Foreskin fibroblast (primary cell): ENCODE measurements at places on chromosomes 7 and 10.
A peak's percentile ranks its signal among the peaks of the same experiment; 100 is the strongest.

- no peak for DNase-seq
Observed at GRCh38 chr7:131074043-131074442, 253.6 kb upstream of the MKLN1 start.

GRCh38 chr7:27191161-27191731 is 6.2 kb upstream of the HOXA11 start:
- peak; percentile 62 for DNase-seq

- no peak for DNase-seq
Observed at GRCh38 chr7:26375726-26376174, 84.1 kb downstream of the SNX10 start.

- DNase-seq = no peak
Observed at GRCh38 chr10:119466655-119467054, 75.9 kb downstream of the RGS10 start.

DNA sequence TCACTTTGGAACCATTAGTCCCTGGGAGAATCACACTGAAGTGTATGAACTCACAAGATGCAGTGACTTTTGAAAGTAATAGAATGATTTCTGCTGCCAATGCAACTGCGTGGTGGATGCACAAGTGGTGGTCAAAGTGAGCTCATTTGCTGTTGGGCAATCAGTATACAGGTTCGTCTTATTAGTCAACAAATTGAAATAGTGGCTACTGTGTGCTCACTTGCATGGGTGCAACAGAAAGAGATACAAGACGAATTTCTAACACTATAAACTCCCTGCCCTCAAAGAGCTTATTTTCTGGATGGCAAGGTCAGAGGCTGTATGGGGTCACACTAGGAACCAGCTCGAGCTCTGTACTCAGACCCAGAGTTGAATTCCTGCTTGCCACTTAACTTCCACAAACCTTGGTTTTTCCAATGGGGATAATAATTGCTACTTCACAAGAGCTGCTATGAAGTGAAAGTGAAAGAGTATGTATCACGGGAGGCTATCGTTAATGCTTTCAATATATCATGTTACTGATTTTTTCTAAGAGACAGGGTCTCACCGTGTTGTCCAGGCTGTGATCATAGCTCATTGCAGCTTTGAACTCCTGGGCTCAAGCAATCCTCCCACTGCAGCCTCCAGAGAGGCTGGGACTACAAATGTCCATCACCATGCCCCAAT is 8.3 kb upstream of the BCL7B start:
- DNase-seq = no peak

GRCh38 chr7:71409550-71410157 is 277.7 kb downstream of the GALNT17 start:
- DNase-seq = no peak

DNA sequence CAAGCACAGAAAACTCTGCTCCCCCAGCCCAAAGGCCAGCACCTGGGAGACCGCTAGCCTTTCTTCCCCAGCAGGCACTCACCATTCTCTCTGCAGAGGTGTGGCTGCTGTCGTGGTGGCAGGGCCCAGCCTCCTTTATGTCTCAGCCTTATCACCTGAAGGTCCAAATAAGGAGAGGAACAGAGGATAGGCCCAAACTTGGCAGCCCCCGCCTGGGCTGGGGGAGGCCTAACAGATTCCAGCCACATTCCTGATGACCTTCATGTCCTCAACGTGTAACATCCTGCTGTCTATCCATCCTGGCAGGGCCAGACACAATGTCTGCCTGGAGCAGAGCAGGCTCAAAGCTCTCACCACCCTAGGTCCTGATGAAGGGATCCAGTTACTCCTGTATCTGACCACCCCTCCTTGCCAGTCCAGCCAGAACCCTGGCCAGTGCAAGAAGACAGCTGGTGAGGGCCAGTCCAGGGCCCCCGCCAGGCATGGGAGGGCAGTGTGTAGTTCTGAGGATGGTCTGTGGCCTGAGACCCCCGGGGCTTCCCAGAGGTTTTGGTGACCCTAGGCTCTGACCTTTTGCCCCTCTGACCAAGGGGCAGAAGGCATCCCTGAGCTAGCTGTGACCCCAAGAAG is at the start of gene MYL7:
MYL7 (minus strand) TSS at position 112 of the 630 bp plus-strand sequence; CDS start at position 85, 27 bp downstream.
- no peak for DNase-seq

DNA sequence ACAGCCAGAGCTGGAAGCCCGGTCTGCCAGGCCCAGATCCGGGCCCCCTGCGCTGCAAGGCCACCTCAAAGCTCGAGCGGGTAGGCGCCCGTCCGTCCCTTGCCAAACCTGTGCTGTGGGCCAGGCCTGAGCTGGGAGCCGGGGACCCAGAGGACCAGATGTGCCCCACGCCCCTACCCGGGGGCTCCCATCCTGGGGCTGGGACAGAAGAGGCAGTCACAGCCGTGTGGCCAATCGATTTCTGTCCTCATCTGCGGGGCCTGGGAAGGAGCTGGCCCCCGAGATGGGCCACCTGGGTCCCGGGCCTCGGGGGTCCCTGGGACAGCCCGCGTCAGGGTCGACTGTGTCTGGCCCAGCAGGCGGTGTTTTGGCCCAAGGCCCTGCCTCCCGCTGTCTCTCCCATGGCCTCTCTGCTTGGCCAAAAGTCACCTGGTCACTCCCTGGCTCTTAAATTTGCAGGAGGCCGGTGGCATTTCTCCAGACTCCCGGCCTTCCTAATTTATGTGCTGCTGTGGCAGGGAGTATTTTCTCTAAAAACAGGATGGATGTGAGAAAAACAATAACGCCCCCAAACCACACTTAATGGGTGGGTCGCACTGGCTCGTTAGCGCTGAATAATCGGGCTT is 63.8 kb downstream of the UNCX start:
- no peak for DNase-seq

DNA sequence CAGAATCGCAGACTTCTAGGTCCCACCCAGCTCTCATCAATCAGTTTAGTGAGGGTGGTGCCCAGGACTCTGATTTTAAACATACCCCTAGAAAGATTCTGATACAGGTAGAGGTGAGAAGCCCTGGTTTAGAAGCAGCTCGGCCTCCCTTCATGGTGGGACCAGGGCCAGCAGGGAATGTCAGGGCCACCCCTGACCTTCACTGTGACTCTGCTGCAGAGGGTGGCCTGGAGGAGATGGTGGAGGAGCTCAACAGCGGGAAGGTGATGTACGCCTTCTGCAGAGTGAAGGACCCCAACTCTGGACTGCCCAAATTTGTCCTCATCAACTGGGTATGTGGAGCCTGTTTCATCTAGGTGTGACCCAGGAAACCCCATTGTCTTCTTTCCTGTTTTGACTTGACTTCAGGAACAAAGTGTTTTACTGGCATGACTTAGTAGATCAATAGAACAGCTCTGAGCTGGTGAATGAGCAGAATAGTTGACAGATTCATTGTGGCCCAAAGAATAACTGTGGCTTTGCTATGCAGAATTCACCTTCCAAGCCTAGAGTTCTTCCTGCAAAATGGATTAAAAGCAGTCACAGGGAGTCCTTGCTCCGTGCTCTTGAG is 7.2 kb downstream of the DBNL start:
- DNase-seq = no peak

DNA sequence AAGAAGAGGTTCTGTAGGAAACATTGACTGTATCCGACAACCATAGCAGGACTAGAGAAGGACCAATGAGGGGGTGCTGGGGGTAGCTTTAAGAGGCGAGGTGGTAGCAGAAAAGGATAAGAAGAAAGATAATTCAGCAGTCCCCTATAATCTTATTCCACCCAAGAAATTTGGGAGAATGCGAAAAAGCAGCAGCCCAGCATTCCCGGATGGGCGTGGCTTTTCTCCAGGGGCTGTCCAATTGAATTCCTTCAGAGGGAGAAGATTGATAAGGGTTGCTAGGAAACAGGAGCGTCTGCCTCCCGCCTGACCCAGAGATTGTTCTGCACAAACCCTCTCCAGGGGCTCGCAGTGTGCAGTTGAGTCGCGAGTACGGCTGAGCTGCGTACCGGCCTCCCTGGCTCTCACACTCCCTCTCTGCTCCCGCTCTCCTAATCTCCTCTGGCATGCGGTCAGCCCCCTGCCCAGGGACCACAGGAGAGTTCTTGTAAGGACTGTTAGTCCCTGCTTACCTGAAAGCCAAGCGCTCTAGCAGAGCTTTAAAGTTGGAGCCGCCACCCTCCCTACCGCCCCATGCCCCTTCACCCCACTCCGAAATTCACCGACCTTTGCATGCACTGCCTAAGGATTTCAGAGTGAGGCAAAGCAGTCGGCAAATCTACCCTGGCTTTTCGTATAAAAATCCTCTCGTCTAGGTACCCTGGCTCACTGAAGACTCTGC is at the start of gene GRM3:
GRM3 (plus strand) TSS at position 349 of the 721 bp plus-strand sequence. CDS start 121,237 bp downstream, outside the sequence.
- no peak for DNase-seq

DNA sequence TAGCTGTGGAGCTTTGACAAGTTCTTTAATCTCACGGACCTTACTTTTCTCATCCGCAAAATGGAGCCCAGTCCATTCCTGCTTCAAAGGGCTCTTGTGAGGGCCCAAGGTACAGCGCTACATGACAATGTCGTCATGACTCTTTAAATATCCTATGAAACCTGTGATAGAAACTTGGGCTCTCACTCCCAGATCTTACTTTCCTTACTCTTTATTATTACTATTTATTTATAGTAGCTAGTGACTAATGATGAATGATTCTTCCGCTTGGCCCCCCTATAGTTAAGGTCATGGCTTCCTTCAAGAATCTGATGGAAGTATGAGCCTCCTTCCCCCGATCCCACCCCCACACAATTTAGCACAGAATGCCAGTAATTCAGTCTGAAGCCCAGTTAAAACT is 41.9 kb downstream of the RBM20 start:
- no peak for DNase-seq

DNA sequence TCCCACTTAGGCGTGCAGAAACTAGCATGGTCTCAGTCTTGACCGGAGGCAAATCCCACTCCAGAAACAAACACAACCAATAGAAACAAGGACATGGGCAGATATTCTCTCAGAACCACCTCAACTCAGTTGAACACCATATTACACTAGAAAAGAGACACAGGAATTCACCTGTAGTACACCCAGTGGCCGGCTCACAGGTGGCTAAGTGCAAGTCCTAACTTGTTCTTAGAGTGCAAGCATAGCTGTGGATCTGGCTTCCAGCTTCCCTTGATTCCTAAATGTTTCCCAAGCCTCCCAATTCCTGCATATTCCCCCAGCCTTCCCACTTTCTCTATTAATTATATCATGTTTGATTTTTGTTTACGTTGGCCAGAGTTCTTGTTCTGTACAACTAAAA is 164.4 kb downstream of the TPK1 start:
- no peak for DNase-seq

DNA sequence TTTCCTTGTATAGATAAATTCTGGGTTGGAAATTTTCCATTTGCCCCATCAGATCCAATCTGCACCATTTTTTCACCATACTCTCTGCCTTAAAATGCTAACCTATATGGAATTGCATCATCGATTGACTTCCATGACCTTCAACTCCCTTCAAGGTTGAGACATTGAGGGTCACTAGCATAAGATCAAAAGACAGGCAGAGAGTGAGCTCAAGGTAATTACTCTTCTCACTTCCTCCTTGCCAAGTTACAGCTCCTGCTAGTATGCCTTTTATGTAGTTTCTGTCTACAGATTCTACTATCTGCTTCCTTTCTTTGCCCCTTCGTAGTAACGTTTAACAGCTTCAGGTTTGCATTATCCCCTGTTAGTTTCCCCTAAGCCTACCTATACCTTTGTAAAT is 1127.7 kb upstream of the LRRTM3 start:
- no peak for DNase-seq

DNA sequence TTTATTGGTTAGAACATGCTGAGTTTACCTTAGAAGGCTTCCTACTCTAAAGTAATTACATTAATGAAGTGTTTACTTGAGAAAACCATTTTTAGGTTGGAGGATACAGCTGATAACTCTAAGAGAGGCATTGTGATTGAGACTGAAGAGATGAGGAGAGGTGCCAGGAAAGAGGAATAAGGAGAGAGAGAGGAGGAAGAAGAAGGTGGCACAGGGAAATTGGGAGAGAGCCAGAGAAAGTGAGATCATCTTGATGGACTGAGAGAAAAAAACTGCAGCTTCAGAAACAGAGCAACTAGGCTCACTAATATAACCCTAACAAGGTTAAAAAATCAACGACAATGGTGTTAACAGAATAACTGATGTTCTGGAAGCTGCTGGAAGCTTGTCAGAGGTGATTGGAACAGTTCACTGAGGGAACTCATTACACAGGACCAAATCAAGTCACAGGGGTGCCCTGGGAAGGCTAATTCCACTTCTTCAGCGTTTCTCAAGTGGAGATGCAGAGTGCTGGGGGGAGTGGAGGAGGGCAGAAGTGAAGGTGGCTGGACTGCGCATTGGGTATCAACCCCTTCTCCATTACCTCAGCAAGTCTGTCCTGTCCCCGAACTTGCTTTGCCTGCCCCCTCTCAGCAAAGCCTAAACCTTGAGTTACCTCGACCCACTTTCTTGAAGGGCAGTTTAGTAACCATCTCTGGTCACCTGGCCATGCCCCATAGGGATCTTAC is 6.9 kb upstream of the SORBS1 start:
- DNase-seq = no peak

DNA sequence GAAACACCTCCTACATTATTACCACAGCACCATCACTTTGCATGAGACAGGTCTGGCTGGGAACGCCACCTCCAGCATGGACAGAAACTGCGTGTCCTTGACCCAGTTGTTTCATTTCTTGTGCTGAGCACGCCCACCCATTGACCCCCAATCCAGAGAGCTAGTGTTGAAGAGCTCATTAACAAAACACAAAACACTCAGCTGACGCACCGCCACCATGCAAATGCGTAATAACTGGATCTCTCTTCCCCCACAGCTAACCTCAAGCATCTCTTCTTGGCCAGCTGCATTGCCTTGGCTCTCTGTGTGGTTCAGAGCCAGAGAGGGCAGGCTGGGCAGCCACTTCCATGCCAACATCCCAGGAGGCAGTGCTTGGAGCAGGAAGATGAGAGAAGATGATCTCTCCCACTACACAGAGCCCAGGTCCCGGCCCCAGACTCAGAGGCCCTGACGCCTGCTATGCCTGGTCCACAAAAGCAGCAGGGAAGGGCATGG is 173.5 kb downstream of the PLXNA4 start:
- peak; percentile 26 for DNase-seq

DNA sequence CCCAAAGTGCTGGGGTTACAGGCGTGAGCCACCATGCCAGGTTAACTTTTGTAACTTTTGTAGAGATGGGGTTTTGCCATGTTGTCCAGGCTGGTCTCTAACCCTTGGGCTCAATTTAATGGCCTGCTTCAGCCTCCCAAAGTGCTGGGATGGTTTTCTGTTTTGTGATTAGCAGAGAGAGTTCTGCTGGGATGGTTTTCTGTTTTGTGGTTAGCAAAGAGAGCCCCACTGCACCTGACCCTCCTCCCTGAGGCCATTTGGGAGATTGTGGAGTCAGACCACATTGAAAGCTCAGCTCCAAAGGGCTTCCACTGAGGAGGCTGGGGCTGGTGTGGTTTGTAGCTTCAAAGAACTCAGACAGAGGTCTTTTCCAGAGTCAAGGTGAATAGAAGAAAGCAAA is 29.6 kb upstream of the CUX1 start:
- DNase-seq = no peak

DNA sequence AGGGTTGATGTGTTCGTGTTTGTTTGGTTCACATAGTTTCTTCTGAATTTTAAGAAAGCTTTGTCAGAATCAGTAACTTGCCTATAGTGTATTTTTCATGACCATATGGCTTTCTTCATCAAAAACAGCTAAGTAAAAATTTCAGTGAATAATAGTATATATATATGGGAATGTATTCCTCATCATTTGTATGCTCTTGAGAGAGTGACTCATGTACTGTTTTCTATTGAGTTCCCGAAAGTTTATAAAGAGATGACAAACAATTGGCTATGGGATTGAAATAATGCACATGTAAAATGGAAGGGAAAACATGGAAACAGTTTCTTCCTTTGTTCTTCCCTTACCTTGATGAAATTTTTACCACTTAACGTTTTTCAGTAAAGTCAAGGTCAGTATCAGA is 56.4 kb downstream of the KAT6B start:
- no peak for DNase-seq

- peak; percentile 84 for DNase-seq
Observed at GRCh38 chr10:27242951-27243551, 2.5 kb upstream of the ACBD5 start.
